ENCODE measurements at places on chromosomes 12 and 14.

- peak; percentile 67 for DNase-seq
These were observed 12.5 kb upstream of the IRF2BPL start for GRCh38 chr14:77040741-77041653.

DNA sequence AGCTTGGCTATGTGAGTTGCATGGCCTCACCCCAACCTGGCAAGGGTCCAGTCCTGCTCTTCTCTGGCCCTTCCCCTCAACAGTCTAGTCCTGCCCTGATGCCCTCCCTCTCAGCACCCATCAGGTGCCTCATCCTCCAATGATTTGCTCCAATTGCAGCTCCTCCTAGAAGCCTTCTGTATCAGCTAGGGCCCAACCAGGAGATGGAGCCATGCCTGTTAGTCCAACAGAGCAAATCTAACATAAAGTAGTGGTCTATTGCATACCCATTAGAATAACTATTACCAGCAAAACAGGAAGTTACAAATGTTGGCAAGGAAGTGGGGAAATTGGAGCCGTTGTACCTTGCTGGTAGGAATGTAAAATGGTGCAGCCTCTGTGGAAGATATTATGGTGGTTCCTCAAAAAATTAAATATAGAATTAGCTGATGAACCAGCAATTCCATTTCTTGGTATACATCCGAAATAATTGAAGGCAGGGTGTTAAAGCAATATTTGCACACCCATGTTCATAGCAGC is 163.5 kb downstream of the VRK1 start:
- DNase-seq, result no peak

GRCh38 chr12:90048918-90049317 is 340.3 kb upstream of the ATP2B1 start:
- DNase-seq, result no peak

GRCh38 chr14:101740981-101741380 is 20.5 kb upstream of the PPP2R5C start:
- no peak for DNase-seq

DNA sequence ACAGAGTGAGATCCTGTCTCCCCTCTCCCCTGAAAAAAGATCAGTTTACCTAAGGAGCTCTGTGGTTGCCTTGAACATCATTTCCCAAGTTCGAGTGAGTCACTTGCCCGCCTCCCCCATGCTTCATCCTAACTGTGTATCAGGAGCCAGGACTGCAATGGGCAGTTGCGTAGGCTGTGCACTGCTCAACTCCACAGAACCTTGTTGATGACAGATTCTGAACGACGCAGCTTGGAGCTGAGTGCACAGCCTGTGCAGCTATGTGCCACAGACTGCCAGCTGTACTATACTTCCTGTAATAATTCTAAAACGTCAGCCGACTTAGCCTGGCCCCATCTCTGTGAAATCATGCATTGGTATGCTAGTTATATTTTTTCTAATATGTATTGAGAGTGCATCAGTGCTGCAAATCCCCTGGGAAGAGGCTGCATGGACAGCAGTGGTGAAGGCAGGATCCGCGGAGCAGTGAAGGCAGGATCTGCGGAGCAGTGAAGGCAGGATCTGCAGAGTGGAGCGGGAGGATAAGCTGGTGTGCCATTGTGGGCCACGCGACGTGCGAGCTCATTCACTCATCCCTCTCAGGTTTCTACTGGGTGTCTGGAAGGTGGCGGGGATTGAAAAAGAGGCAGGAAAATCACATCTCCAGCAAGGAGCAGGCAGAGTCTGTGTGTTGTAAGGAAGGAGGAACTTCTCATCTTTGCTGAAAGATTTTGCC is 80.8 kb downstream of the GALNT9 start:
- DNase-seq, result no peak

GRCh38 chr14:71988939-71989338 is 56.7 kb downstream of the RGS6 start:
- DNase-seq, result no peak

GRCh38 chr14:80117876-80118275 is 93.4 kb downstream of the DIO2 start:
- DNase-seq, result no peak

- no peak for DNase-seq
These were observed 125.6 kb downstream of the SMOC1 start for GRCh38 chr14:70004791-70005190.

DNA sequence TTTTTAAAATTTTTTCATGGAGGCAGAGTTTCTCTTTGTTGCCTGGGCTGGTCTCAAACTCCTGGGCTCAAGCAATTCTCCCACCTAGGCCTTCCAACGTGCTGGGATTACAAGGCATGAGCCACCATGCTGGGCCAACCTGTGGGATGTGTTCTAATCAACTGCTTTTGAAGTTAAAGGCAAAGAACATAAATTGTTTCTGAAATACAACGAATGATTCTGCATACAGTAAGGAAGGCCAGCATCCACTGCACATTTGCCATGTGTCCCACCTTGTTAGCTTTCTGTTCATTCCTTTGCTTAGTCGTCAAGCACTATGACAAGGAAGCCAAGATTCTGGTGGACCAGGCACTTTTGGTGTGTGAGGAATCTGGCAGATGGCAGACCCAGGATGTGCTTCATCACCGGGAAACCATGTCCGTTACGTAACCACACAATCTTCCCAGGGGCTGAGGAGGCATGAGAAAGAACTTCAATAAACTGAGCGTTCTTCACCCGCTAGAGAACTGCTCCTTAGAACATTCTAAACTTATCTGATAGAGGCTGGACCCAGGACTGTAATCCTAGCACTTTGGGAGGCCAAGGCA is 24.5 kb downstream of the MOK start:
- no peak for DNase-seq

DNA sequence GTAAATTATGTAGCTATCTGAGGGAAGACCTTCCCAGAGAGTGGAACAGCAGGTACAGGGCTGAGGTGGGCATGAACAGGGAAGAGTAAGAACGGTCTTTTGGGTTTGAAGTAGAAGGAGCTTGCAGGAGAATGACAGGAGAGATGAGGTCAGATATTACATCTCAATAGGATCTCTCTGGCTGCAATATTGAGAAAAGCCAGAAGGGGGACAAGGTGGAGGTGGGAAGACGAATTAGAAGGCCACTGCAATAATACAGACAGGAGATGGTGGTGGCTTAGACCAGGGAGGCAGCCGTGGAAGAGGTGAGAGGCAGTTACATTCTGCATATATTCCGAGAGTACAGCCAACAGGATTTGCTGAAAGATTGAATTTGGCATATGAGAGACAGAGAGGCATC is 310.2 kb downstream of the APAF1 start:
- DNase-seq, result peak; percentile 7

DNA sequence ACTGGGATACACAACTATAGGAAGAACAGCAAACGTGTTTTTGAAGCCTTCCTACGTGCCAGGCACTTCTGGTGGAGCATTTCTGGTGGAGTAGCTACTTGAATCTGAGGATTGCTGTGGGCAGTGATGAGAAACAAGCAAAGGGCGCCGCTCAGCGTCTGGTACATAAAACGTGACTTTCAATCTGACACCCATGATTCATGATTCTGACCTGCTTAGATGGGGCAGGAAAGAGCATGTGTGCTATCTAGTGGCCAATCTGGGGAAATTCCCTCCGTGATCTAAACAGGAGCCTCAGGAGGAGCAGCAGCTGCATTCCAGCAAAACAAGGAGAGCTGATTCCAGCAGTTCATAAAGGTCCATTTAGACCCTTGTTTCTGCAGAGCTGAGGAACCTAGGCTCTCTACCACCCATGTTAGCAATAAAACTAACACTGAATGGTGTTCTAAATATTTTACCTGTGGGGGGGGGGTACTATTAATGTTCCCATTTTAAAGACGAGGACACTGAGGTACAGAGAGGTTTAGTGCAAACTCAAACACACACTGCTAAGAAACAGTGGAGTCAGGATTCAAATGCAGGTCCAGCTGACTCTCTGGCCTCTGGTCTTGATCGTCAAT is 37.8 kb downstream of the PAH start:
- DNase-seq, result peak; percentile 5

GRCh38 chr12:122096591-122097149 is 18.1 kb downstream of the MLXIP start:
- DNase-seq, result no peak

DNA sequence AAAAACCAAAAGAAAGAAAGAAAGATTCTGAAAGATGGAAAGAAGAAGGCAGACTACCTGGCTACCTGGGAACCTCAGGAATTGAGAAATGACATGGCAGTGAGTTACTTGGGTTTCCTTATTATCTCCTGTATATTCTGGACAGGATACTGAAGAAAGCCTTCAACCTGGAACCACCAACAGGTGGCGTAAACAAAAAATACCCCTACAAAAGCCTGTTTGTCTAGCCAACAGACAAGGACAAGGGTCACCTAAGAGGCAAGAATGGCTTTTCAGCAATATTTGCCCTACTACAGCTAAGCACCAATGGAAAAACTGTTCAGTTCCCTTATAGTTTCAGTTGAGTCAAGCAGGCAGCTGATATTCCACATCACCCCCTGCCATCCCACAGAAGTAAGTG is 274.9 kb downstream of the GPHN start:
- DNase-seq, result no peak

- DNase-seq, result no peak
These were observed 118.0 kb downstream of the TRHDE start for GRCh38 chr12:72390146-72390545.

DNA sequence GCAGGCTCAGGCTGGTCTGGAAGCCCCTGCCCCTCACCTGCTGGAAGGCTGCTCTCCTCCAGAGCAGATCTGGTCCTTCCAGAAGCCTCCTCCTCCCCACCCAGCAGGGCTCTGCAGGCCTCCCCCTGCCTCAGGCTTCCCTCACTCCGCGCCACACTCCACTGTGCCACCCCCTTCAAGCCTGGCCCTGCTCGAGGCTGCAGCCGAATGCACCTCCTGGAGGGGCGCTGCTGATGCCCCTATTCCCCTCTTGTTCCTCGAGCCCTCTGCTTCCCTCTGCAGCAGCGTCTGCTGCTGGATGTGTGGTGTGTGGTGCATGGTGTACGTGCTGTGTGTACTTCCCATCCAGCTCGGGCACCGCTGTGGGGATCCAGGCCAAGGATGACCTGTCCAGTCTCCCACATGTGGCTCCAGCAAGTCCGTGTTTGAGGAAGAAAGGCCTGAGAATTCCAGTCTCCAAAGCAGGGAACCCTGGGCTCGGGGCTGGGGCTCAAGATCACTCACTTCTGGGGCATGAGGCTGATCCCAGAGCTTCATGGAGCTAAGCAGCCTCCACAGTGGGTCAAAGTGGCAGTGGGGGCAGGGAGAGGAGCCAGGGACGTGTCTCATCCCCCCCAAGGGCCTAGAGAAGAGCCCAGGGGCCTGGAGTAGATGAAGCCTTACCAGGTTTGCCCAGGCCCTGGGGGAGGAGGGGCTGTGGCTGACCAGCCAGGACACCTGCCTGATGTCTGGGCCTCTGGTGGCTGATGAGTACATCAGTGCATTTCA is 136.0 kb upstream of the C14orf180 start:
- DNase-seq, result peak; percentile 3

- no peak for DNase-seq
These were observed 300 bp downstream of the SSH1 start for GRCh38 chr12:108857158-108857407.

DNA sequence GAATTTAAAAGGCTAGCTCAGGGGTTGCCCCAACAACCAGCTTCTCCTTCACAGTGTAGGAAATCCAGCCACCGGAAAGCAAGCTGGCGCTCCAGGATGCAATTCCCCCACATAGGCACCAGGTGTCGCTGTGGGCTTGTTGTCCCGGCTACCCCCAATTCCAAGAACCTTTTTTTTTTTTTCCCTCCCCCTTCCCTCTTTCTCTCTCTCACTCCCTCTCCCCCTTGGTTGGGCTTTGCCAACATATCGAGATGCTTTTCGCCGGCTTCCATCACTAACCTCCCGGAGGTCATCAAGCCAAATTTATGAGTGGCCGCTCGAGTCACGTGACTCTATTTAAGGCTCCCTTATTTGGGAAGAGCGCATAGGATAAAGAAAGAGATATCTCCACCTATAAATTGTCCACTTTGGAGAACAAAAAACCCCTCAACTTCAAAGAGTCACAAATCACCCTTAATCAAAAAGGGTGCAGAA is at the start of gene HOXC5:
TSS of gene HOXC5 (plus strand) at position 424 of the 474 bp plus-strand sequence. CDS start 73 bp downstream, outside the sequence.
- DNase-seq, result peak; percentile 77

- DNase-seq, result no peak
These were observed 10.2 kb downstream of the ANHX start for GRCh38 chr12:133225527-133225926.

GRCh38 chr12:56838621-56839488 is 75.7 kb downstream of the HSD17B6 start:
- DNase-seq, result no peak

DNA sequence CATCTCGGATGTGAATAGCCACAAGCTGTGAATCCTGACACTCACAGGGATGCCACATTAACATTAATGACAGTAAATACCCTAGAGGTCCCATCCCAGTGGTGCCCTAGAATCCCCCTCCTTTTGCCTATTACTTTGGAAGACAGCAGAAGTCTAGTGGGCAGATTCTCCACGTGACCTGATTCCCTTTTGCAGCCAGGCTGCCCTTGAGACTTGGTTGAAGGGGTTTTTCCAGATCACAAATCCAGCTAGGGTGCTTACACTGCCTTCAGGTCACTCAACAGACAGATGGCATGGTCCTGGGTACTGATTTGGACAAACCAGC is 8.7 kb downstream of the HDAC7 start:
- DNase-seq, result no peak

DNA sequence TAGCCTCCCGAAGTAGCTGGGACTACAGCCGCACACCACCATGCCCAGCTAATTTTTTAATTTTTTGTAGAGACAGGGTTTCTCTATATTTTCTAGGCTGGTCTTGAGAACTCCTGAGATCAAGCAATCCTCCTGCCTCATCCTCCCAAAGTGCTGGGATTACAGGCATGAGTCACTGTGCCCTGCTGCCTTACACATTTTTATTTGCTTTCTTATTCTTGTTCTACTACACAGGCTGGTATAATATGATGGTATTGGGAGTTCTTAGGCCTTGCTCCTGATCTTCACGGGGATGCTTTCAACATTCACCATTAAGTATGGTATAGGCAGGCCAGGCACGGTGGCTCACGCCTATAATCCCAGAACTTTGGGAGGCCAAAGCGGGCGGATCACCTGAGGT is 21.2 kb downstream of the DGLUCY start:
- no peak for DNase-seq

DNA sequence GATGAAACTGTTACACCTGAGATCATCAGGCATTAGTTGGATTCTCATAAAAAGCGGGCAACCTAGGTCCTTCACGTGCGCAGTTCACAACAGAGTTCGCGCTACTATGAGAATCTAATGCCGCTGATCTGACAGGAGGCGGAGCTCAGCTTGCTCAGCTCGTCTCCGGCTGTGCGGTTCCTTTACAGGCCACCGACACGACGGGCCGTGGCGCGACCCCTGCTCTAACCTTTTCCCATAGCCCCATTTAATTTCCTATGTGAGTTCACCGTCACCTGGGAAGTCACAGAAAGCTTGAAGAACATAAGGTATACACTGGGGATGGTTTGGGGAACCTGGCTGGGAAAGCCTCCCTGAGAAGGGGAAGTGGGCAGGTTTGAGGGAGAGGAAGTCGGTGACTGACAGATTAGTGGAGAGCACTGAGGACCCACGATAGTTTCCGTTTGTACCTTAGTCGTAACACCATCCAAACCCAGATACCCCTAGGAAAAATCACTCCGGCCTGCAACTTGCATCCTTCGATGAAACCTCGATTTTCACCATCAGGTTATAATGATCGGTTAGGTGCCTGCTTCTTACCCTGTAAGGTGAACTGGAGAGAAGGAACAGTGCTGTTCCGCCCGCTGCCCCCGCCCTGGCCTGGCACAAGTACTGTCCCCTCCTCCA is 2.8 kb upstream of the AAAS start:
- peak; percentile 70 for DNase-seq

GRCh38 chr12:67646775-67647174 is 1.8 kb upstream of the DYRK2 start:
- no peak for DNase-seq

GRCh38 chr14:32007755-32008362 is 69.2 kb upstream of the ARHGAP5 start:
- DNase-seq, result no peak
